Calu3 (cell line): ENCODE measurements at places on chromosomes 11 and 22.

- no peak for DNase-seq
These were observed 29.0 kb downstream of the LAYN start for GRCh38 chr11:111569476-111569875.

GRCh38 chr11:46557684-46558151 is 36.1 kb downstream of the AMBRA1 start:
- peak; percentile 55 for DNase-seq

GRCh38 chr22:48659404-48659996 is 1168.2 kb downstream of the BRD1 start:
- DNase-seq = no peak

DNA sequence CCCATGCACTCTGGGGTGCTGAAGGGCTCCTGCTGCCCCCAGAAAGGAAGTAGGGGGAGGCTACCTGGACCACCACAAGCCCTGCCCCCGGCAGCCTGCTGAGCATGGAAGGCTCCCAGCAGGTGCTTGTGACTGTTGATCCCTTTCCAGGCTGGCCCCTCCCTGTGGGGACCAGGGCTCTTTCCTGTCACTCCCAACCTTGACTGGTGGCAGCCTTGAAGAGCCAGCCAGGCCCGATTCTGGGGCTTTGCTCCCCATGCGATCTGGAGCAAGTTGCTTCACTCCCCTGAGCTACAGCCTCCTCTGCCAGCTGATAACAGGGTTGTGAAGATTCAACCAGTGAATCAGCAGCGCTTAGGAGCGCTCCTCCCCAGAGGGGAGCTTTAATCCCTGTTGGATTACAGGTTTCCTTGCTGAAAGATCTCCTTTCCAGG is 4.6 kb upstream of the CST6 start:
- DNase-seq = no peak

GRCh38 chr22:36184433-36185025 is 17.1 kb downstream of the APOL4 start:
- no peak for DNase-seq

DNA sequence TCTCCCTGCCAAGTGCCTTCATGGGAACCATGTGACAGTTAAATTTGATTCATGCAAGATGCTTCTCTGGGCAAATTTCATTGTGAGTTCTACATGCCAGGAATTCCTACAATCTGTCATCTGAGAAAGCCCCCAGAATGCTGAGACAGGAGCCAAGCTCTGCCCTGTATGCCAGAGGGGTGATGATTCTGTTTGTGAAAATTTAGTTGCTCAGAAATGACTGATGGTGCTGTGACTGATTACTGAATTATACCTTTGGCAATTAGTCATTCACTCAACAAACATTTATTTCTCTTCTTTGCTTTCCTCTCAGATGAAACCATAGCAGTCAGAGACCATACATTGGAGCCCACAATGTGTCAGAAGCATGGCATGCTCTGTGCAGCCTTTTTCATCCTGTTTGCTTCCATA is 69.0 kb upstream of the ZBED5 start:
- no peak for DNase-seq

- no peak for DNase-seq
These were observed 328.1 kb downstream of the BRD1 start for GRCh38 chr22:49499433-49500075.

DNA sequence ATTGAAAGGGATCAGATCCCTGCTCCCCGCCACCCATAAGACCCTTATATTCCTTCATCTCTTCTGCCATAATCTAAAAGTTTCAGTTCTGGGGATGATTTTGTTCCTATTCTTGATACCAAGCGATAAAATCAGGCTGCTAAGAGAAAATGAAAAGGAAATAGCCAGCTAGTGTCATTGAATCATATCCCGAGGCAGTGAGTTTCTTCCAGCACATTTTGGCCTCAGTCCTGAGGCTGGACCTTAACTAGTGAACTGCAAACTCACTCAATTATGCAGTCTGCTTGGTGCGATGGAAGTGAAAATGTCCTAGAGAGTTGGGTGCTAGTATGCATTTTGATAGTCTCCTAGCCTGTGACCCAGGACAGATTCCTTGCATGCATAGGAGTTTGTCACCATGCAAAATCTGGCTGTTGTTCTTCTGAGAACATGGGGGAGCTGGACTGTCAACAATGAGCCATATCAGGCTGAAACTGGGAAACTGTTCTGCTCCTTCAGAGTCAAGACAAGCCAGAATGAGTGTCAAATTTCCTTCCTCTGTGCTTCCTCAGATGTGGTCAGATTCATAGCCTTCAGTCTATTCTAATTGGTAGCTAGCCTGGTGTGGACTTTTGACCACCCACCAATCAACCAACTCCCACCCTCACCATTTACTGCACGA is 102.9 kb downstream of the CCDC81 start:
- DNase-seq = no peak

- no peak for DNase-seq
These were observed 17.6 kb downstream of the SMIM38 start for GRCh38 chr11:69173331-69173730.

DNA sequence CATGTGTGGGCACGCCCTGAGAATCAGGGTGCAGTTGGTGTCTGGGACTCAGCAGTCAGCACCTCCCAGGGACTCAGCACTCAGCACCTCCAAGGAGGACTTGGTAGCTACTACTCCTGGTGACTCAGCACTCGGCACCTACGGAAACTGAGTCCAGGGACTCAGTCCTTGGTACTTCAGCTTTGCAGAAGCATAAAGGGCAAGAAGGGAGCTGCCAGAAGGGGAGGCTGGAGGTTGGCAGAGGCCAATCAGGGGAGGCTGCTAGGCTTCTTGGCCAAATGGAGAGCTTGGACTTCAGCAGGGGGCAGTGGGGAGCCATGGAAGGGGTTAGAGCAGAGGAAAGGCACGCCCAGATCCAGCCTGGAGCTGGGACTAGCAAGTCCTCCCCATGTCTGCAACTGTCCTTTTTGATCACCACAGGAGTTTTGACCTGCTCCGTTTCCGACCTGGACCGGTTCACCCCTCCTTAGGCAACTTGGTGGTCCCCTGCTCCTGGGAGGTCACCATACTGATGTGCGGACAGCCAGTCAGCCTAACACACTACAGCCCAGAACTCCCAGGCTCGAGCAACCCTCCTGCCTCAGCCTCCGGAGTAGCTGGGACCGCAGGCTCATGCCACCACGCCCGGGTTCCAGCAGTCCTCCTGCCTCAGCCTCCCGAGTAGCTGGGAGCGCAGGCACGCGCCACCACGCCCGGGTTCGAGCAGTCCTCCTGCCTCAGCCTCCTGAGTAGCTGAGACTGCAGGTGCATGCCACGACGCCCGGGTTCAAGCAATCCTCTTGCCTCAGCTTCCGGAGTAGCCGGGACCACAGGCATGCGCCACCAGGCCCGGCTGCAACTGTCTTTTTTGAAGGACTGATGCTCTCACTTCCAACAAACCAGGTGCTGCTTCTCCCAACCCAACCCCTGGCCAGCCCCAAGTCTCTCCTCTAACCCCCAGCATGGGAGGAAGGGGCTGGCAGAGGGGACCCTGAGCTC is 1.5 kb downstream of the ANO9 start:
- no peak for DNase-seq

DNA sequence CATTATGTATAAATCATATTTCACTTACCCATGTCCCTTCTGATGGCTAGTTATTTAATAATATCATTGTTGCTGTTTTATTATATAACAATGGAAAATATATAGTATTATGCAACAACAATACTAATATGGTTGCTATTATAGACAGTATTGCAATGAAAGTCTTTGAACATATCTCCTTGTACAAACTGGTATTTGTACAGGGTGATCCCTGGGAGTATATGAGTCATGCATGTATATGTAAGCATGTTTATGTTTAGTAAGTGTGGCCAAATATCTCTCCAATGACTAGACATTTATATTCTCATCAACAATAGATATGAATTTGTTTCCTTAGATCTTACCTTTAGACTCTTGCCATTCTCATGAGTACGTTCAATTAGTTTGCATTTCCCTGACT is 55.9 kb downstream of the KCNC1 start:
- no peak for DNase-seq

- DNase-seq = no peak
These were observed 2.7 kb downstream of the LRRC56 start for GRCh38 chr11:539971-540481.

- no peak for DNase-seq
These were observed 2.8 kb upstream of the NARS2 start for GRCh38 chr11:78577495-78577894.

- DNase-seq = no peak
These were observed 54.8 kb downstream of the MIAT start for GRCh38 chr22:26712158-26712557.

DNA sequence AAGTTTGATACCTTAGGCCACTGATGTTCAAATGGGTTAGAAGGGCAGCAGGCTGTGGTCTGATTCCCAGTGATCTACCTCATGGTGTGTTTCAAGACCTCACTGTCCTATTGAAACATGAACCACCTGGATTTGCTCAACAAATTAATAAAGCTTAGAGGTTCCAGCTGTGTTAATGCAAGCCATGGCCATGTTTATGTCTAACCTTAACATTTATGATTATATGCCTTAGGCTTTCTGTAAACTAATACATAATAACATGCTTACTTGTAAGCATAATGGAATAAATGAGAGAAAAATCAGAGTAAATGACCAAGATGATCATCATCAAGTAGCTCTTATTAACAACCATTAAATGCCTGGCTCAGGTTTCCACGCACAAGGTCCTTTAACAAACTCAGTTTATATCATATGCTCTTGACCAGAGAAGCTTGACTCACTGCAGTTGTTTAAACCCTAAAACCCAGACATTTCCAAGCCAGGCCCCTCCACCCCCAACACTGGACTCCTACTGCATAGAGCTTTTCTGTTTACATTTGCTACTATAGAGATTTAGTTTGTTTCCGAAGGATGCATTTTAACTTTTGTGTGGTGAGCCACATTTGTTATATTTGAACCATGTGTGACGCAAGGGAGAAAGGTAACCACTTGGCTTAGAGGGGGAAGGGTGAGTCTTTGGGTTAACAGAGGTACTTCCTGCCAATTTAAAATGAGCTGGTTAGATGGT is 43.7 kb downstream of the KREMEN1 start:
- no peak for DNase-seq

GRCh38 chr11:71334191-71334590 is 81.8 kb upstream of the SHANK2 start:
- DNase-seq = no peak

DNA sequence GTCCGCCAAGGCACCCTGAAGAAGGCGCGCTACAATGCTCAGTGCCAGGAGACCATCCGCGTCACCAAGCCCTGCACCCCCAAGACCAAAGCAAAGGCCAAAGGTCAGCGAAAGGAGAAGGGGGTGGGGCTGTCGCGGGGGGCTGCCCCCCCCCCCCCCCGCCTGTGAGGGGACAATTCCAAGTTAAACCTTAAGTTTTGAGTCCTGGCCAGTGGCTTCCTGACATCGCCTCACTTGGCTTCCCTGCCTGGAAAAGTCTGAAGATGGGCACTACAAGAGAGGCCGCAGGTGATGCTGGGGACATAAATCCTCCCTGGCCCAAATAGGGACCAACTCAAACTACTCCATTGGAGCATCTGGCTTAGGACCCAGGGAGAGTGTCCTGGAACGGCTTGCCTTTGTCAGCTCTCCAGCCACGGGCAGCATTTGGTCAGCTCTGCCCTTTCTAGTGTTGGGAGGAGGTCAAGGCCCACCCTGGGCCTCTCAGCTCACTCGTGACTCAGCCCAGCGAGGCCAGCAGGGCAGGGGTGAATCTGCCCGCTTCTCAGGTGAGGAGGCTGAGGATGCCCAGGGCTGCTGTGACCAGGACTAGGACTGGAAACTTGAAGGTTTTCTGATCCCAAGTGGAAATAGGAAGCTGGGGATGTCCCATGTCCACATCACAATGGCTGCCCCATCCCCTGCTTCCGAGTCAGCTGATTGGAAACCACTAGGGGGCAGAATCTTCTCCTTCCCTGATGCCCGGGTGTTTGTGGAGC is 1.4 kb downstream of the MDK start:
- no peak for DNase-seq

DNA sequence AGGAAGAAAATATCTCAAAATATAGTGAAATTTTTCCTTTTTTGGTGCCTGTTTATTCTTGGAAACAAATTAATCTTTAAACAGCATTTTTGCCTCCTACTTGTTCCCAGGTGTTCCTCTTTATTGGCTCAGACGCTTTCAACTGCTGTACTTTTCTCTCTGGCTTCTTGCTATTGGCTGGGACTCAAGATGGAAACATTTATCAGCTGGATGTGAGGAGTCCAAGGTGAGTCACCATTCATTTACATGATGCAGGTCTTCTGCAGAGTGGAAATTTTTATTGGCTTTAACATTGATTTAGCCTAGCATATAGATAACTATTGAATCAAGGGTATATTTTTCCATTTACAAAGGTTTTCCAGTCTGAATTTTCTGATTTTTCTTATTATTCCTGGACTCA is 34.4 kb upstream of the DNAJB13 start:
- DNase-seq = no peak

DNA sequence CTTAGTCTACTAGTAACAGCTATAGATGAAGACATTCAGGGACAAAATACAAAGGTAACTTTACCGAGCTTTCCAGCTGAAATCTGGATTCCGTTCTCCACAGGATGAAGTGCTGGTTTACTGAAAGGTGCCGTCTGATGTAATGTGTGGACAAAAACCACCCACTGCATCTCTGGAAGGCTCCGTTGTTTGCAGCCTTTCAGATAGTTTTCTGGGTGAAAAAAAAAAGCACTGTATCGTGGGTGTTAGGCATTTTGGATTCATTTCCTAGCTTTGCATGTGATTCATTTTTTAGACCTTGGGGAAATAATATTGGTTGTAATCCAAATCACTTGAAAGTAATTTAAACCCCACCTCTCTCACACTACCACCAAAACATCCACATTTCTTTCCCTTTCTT is 10.4 kb downstream of the JAM3 start:
- DNase-seq = no peak

GRCh38 chr11:76786441-76787014 is 3.4 kb downstream of the TSKU start:
- no peak for DNase-seq

GRCh38 chr11:12189543-12190235 is 79.3 kb downstream of the MICAL2 start:
- no peak for DNase-seq

- peak; percentile 74 for DNase-seq
These were observed 69.2 kb downstream of the CD82 start for GRCh38 chr11:44634401-44635281.

- DNase-seq = no peak
These were observed 20.3 kb downstream of the IFITM10 start for GRCh38 chr11:1730059-1730629.

DNA sequence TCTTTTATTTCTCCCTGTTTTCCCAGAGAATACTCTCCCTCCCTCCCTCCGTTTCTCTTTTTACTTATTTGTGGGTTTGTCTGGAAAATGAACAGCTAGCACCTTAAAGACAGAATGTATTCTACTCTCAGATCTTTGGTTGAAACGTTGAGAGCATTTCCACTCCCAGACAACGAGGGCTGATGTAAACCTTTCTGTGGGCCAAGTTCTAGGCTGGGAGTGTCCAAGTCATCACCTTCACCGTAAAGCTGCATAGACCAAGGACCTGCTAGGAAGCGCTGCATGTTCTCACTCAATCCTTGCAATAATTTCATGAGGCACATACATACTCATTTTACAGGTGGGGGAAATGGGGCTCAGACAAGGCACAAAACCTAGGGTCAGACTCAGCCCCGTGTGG is 32.4 kb downstream of the MYH9 start:
- no peak for DNase-seq

- no peak for DNase-seq
These were observed 18.6 kb downstream of the GLYATL1 start for GRCh38 chr11:58957922-58958321.
